WTC11 (cell line): ENCODE measurements at places on chromosomes 7 and 10.

- no peak for DNase-seq
These were observed 23.9 kb upstream of the CALD1 start for GRCh38 chr7:134755422-134756022.

DNA sequence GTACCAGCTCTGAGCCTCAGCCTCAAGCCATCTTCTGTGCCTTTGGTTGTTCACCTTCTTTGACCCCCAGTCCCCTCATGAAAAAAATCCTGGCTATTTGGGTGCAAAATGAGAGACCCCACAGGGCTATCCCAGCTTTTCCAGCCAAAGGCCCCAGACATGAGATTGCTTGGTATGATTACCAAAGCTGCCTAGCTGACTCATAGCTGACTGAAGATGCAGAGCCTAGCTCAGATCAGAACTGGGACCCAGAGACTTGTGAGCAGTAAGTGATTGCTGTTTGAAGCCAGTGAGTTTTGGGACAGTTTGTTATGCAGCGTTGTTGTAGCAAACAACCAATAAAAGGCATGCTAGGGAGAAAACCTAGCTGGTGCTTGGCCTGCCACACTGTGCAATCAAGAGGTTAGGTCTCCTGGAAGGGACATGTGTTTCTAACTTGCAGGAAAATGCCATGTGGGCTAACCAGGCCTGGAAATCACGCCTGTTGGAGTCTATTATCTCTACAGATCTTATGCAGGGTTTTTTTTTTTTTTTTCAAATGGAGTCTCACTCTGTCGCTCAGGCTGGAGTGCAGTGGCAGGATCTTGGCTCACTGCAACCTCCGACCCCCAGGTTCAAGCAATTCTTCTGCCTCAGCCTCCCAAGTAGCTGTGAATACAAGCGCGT lies 48.0 kb upstream of the DAGLB start:
- no peak for DNase-seq

DNA sequence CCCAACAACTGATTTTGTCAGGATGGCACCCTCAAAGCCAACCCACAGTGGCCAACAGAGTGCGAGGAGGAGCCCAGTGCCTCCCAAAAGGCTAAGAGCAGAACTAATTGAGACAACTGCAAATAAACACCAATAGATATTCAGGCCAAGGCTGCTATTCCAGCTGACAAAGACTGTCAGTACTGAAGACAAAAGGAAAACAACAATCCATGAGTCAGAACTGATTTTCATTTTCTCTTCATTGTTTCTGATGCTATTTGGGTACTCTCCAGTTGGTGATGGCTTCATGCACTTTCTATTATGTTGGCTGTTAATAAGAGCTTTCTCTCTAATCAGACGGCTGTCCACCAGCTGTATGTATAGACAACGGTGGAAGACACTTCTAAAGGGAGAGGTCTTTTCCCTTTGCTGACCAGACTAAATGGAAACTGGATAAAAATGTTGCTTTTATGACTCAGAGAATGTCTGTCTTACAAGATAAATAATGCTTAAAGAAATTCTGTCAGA lies 515.9 kb downstream of the PARD3 start:
- no peak for DNase-seq

- DNase-seq = peak; percentile 61
These were observed 48.1 kb downstream of the PDLIM1 start for GRCh38 chr10:95242581-95243317.

GRCh38 chr7:85054306-85054705 lies 132.6 kb downstream of the SEMA3D start:
- DNase-seq = no peak

- no peak for DNase-seq
These were observed 355.1 kb downstream of the AUTS2 start for GRCh38 chr7:69953136-69954067.

- DNase-seq = no peak
These were observed 57.8 kb downstream of the CASD1 start for GRCh38 chr7:94567396-94567795.

DNA sequence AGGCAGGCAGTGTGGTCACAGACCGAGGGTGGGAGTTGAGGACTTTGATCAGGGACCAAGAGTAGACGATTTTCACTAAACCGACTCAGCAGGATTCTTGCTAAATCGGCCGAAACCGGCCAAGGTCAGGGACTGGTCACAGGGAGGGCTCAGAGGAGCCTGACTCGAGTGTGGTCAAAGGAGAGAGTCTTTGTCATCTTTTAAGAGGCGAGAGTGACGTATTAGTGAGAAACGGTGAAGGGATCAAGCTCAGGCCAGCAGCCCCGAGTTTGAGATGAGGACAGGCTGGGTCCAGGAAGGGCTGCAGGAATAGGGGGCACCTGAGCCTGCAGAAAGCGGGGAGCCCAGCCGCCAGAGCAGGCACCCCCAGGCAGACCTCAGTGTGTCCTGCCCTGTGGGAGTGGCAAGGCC lies 41.6 kb upstream of the FAM20C start:
- peak; percentile 9 for DNase-seq

DNA sequence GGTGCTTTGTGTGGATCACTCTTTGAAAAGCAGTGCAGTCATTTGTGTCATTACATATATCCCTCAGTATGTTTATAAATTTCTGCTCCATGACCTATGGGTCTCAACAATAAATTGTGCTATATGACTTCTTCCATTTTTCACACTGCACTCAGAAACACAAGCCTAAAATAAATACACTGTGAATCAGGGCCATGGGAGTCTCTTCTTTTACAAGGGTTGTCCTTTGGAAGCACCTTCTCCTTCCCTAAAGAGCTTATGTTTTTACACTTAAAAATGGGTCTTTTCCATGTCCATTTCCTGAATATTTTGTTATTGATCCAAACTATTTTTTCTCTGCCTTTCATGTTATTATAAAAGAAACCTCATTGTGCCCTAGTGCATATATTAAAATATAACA lies 108.3 kb upstream of the MEOX2 start:
- no peak for DNase-seq

- DNase-seq = no peak
These were observed 85.9 kb upstream of the LEP start for GRCh38 chr7:128155100-128155740.

DNA sequence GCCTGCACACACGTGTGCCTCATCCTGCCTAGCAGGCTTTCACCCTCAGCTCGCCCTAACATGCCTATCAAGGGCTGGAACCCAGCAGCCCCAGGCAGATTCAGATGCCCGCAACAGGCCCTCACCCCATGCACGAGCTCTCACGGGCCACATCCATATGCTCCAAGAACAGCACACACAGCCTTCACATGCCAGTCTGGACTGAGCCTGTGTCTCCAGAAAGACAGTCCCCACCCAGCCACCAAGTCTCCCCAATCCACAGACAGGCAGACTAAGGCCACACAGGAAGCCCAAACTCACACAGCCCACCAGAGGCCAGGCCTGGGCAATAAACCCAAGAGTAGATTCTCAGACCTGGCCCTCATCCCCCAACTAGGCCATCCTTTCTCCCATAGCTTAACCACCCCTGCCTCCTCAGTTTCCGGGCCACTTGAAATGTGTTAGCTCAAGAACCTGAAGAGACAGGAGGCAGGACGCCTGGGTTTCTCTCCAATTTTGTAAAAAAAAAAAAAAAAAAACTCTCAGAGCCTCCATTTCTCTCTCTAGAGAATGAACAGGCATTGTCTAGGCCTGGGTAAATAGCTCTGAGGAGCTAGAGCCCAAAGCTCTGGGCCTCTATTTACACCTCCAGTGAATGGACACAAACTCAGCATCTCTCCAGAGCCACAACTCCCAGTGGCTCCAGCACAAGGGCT lies 6.8 kb downstream of the LDB1 start:
- no peak for DNase-seq

DNA sequence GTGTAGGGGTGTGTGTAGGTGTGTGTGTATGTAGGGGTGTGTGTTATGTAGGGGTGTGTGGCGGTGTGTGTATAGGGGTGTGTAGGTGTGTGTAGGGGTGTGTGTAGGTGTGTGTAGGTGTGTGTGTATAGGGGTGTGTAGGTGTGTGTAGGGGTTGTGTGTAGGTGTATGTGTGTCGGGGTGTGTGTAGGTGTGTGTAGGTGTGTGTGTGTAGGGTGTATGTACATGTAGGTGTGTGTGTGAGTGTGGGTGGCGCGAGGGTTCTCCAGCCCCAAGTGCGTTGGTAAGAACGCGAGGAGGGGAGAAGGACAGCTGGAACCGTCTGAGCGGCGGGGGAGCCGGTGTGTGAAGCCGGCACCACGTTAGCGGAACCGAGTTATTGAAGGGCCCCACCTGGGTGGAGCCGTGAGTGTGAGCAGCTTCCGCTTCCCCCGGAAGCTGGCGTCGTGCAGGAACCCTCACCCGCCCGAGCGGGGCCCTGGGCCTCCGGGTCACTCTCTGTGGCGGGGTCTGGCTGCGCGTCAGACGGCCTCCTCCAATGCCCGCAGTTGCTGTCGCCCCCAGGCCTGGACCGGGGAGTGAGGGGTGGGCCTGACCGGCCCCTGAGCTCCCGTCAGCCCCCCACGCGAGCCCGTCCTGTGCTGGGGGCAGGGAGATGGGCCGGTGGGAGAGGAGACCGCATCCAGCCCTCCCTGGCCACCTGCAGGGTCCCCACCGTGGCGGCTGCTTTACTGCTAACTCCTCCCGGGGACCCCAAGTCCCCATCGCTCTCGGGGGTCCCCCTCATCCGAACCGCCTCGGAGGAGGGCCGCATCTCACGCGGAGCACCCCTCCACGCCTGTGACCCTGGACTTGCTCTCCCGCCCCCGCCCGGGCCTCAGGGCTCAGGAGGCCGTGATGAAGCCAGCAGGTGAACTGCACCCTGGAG lies 49.6 kb upstream of the PSMG3 start:
- no peak for DNase-seq
